ENCODE measurements at places on chromosomes 7 and 10.

GRCh38 chr10:124162774-124163354, 69.5 kb upstream of the CHST15 start:
- DNase-seq, result no peak

- DNase-seq, result no peak
These were observed 264.3 kb downstream of the SEMA3A start for GRCh38 chr7:83930262-83930661.

DNA sequence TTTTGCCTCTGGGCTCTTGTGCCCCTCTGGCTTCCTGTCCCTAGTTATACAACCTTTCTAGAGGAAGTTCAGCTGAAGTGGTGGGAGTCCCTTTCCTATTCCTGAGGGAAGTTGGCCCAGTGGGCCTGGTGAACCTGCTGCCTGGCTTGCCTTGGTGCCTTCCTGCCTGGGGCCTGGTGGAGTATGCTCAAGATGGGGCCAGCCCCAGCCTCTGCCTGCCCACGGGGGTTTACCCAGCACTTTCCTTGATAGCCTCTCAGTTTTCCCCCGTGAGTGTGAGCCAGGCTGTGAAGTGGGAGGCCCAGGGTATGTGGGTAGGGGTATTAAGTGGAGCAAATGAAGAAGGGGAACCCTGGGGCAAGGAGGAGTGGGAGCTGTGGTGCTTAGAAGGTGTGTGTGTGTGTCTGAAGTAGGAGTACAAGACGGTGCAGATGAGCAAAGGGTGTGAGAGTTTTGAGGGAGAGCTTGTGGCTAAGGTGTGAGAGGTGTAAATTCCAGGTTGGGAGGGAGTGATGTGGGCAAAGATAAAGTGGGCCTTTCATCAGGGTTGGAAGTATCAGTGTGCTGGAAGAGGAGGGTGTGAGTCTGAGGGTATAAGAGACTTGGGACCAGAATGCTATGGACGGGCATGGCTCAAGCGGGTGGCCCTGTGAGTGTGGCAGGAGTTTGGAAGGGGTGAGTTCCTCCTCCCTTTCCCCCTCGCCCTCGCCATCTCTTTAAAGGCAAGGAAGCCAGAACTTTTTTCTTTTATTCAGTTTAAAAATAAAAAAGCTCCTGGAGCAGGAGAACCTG, 10.9 kb upstream of the PAX2 start:
- DNase-seq, result no peak

DNA sequence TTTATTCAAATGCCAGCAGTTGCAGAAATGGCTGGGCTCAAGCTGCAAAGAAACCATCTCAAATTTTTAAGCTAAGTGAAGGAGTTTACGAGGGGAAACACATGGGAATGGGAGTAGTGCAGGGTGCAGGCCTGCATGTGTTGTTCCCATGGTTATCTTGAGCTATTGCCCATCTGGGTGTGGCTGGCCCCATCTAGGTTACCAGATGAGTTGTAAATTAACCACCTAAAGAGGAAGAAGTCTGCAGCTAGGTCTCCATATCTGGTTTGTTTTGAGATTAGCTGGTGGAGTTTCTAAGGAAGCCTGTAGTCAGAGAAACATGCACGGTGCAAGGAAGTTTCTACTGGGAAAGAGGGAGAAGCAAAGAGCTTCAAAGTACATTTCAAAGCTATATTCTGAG, 23.3 kb upstream of the STEAP2 start:
- no peak for DNase-seq

All from stimulated activated CD8-positive, alpha-beta memory T cell treated with anti-CD3 and anti-CD28 coated beads, Interleukin-15, amount 100 ng/mL, for 48 hours (primary cell).